Ascending aorta (tissue), 2 donors: ENCODE measurements at places on chromosomes 2 and 18. TPM values are rescaled to one million over a fixed set of nuclear protein-coding genes. Genes with fewer than 3 reads are reported as not detected.
A peak's percentile ranks its signal among the peaks of the same experiment; 100 is the strongest.

DNA sequence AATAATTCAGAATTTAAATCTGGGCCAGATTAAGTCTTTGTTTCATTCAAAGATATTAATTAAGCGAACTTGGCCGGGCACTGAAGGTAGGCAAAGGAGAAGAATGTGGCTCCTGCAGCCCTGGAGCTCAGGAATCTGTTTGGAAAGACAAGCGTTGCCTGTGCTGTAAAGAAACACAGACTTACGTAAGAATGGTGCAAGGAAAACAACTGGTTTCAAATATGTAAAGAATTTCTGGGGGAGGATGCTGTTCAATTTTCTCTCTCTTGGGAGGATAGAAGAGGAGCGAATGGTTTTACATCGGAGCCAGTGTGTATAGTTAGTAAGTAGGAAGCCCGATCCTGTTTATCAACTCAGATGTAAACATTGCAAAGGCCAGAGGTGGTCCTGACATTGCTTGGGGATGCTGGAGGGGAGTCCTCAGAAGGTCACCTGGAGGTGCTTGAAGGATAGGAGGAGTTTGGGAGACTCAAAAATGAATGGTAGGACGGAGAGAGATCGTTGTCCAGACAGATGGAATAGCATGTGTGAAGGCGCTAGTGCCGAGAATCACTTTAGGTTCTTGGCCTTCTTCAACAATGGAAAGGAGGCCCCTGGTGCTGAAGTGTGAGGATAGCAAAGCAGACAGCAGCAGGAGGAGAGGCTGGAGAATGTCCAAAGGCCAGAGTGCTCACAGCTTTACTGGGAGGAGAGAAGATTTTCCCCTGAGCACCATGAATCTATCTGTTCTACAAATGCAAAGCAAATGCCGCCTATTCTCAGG, 456.1 kb downstream of the LPIN1 start:
- H3K4me3 ChIP-seq = no peak overlapping the region
- no peak for DNase-seq
- no peaks in the 10 kb centered on the region for H3K27me3 ChIP-seq

GRCh38 chr2:88690591-88691338, 708 bp upstream of the RPIA start:
- no peaks in the 10 kb centered on the region for H3K36me3 ChIP-seq
- DNase-seq = no peak
- H3K4me3 ChIP-seq = peak overlapping the region; percentile 73
- peaks cover 6% of the 10 kb centered on the region for H3K4me1 ChIP-seq
- peak overlapping the region; percentile 66 for H3K27ac ChIP-seq
- H3K27me3 ChIP-seq = no peaks in the 10 kb centered on the region

- H3K27me3 ChIP-seq = no peaks in the 10 kb centered on the region
- H3K4me3 ChIP-seq = no peak overlapping the region
- DNase-seq = no peak
- H3K36me3 ChIP-seq = peaks cover 26% of the 10 kb centered on the region
- H3K4me1 ChIP-seq = peaks cover 2% of the 10 kb centered on the region
Observed at GRCh38 chr2:174573621-174574081, 24.0 kb downstream of the WIPF1 start.

DNA sequence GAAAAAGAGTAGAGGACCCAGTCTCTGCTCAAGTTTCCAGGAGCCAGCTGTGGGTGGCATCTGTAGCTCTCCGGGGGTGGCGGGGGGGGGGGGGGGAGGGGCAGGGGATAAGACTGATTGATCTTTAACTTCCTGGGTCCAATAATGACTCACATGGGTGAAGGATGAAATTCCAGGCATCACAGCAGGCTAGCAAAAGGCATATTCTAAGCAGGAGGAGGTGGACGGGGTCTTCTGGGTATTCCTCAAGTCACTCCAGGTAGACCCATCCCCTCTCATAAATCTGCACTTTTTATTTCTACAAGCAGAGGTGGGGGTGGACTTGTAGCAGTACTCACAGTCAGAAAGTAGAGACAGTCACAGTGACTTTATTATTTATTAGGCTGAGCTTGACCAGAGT, 85.5 kb upstream of the TMEM247 start:
- H3K4me1 ChIP-seq = no peaks in the 10 kb centered on the region
- no peaks in the 10 kb centered on the region for H3K27me3 ChIP-seq
- no peak overlapping the region for H3K27ac ChIP-seq
- no peak for DNase-seq
- no peak overlapping the region for H3K4me3 ChIP-seq

Gene ABCB11
- total RNA-seq = not detected

Gene FHL2
- 175 TPM for total RNA-seq

Gene TMEM17
- not detected for total RNA-seq

Gene LCT
- total RNA-seq = not detected

DNA sequence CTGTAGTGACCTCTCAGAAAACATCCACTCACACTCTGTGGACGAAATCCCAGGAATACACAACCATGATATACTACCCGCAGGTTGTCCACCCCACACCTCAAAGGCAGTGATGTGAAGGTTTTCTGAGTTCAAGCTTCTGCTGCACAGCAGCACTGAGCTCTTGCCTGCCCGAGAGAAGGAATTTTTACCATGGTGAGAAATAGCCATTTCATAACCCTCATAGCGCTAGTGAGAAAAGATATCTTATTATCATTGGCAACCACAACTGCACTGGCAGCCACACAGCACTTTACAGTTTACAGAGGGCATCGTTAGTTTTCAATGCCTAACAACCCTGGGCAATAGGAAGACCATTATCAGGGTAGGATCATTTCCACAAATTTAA, 36.9 kb downstream of the NAPG start:
- peak overlapping the region; percentile 11 for H3K27ac ChIP-seq
- H3K27me3 ChIP-seq = no peaks in the 10 kb centered on the region
- no peak for DNase-seq
- H3K4me1 ChIP-seq = no peaks in the 10 kb centered on the region
- H3K36me3 ChIP-seq = no peaks in the 10 kb centered on the region
